ENCODE measurements at places on chromosomes 5 and 9.

DNA sequence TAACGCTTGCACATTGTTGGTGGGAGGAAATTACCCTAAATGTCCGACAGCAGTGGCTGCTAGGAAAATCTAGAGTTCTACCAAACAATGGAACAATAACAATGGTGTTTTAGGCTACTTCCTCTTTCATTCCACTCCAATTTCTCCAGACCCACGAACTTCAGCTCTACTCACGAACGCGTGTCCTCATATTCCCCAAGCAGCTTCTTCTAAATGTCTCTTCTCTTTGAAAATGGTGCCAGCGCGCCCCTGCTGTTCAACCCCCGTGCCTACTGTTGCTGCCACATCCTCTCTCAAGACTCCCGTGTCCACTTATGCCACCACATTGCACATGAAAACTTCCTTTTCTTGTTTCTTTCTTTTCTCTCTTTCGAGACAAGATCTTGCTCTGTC lies 25.6 kb downstream of the OR2V2 start:
- no peak for DNase-seq

- peak; percentile 17 for DNase-seq
Observed at GRCh38 chr9:137757613-137758029, 120.0 kb upstream of the CACNA1B start.

GRCh38 chr9:77021922-77022782 lies 2.7 kb downstream of the FOXB2 start:
- DNase-seq, result no peak

DNA sequence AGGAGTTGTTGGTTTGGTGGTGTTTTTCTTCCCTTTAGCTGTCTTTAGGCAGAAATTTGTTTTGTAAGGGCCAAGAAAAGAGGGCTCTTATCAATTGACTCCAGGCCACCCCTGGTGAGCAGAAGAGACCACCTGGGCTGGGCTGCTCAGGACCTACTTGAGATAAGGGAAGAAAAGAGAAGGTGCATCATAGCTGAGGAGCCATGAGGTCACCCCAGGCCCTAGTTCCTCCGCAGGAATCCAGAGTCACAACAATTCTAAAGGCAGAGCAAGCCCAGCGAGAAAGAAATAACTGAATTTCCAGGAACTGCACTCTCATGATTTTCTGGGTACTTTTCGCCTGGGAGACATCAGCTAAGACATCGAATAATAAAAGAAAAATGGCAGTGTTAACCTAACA lies 34.9 kb downstream of the RFK start:
- DNase-seq, result no peak

DNA sequence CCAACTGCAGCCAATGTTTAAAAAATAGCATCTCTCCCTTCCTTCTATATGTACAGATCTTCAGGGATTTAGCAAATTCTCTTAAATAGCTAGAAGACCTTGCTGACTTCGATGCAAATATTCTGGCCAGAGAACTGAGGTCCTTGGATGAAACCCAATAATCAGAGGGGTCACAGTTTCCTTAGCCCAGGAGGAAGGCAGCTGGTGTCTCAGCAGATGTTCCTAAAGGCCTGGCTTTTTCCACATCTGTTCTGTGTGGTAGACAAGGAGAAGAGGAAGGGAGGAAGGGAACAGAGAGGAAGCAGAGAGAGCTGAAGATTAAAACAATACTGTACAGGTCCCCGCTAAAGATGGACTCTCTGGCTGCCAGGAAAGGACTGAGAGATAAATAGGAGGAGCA lies 33.1 kb downstream of the BOD1 start:
- DNase-seq, result no peak

Measured in fibroblast of the aortic adventitia (primary cell).